Suppressor macrophage treated with lipopolysaccharide for 4 hours (primary cell): ENCODE measurements at places on chromosomes 13 and 19.

DNA sequence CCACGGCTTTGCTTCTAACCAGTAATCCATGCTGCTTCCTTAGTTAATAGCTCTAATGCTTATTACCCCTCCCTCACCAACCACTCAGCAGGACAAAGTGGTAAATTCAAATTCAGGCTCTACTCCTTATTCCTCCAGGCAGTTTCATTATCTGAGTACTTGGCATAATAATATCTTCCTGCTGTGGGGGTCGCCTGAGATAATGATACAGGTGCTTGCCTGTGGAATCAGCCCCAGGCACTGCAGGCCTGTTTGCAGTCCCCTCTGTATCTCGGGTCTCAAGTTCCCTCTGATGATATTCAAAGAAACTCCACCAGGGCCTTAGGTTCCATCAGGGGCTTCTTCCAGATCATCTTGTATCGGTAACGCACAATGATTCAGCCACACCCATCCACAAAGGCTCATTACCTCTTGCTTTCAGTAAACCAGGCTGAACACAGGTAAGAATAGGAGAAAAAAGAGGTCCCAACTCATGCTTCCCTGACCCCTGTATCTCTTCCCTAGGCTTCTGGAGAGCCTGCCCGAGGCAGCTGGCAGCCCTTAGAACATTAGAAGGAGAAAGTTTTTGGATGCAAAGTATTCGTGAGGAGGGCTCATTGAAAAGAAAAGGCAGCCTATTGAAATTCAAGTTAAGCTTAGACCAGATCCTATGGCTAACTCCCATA is 14.3 kb upstream of the FOXO1 start:
- no peak for DNase-seq

DNA sequence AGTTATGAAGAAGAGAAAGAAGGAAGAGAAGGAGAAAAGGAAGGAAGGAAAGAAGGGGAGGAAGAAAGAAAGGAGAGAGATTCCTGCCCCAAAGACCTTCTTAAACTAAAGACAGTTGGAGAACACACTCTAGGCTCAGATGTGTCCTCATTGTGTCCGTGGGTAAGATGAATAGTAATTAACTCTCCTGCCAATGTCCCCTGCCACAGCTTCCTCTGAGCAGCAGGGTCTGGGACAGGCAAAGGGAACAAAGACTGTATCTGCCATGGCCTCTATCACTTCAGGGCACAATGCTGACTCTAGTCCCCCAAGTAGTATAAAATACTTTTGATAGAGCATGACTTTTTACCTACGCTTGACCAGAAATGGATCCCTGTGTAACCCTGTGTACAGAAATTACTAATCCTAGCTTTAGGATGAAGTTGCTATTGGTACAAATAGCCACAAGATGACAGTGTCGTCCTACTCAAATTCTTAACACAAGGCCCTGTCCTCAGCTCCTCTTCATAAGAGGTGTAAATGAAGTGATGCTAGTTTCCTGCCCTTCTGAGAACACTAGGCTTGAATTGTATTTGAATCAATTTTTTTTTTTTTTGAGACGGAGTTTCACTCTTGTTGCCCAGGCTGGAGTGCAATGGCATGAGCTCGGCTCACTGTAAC is 186.2 kb upstream of the GPR12 start:
- peak; percentile 28 for DNase-seq

DNA sequence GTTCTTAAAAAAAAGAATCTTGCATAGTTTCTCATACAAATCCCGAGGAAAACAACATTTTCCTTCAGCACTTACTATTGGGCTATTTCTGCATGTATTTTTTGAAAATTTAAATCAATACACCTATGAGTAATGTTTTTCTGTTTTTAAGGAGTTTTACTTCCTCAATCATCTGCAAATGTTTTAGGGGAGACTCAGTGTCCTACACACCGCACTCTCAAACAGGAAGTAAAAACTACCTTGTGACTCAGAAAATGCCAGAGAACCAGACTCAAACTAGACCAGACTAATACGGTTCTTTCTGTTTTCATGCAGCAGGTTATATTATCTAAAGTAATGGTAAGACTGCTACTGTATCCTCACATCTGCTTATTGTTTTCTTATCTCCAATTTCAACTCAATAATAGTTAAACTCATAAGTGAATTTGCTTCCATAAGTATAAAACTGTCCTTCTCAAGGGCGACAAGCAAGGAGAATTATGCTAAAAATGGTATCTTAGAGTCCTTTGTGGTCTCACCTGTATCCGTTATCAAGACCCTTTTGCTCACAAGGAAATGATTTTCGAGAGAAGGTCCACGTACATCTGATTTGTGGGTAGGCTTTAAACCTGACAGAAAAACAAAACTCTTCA is 52.5 kb downstream of the FLT3 start:
- peak; percentile 37 for DNase-seq

DNA sequence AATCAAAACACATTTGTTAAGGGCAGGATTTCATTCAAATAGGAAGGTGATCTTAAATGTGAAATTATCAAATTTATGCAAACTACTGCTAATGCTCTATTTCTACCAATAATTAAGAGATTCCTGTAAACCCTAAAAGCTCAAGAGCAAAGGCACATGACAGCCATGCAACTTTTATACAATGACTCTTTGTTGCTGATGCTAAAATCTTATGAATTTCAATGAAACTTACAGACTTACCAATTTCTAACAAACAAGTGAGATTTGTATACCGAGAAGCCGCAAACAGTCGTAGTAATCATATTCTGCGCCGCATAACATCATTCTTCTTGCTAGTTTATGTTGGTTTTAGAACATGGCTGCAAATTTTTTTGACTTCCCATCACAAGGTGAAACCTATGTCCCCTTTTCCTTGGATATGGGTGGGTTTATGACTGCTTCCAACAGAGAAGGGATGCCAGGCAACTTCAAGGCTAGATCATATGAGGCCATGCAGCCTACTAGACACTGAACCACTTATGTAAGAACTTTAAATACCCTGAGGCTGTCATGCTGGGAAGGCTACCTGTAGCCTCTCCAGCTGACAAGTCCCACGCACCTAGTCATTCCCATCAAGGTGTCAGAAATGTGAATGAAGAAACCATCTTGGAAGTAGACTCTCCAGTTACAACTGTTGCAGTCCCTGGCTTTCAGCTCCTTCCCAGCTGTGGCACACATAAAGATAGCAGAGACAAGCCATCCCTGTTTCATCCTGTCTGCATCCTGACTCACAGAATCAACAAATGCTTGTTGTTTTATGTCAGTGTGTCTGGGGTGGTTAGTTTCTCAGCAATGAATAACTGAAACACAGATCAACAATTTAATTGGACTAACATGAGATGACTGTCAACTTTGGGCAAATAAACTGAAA is 42.0 kb downstream of the LNX2 start:
- DNase-seq = no peak

GRCh38 chr13:52061587-52061986 is 37.1 kb downstream of the UTP14C start:
- no peak for DNase-seq

DNA sequence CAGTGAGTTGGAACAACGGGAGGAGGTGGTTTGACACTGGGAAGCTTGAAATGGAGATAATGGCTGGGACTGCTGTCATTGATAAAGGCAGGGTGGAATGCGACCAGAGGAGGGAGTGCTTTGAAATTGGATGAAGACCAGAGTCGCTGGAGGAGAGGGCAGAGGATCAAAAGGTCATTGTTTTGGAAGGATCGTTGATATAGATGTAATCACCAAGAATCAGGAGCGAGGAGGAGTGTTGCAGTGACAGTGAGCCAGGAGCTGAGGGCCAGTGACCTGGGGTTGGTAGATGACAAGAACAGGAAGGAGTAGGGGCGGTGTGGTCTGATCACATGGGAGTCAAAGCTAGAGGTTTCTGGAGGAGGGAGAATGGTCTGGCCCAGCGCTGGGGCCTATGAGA is 25.3 kb downstream of the TM9SF2 start:
- no peak for DNase-seq

- no peak for DNase-seq
Measured at GRCh38 chr13:109396266-109396665, 390.1 kb downstream of the IRS2 start.

- no peak for DNase-seq
Measured at GRCh38 chr13:21047087-21047486, 14.3 kb downstream of the LATS2 start.

GRCh38 chr13:42720113-42720857 is 61.1 kb upstream of the FAM216B start:
- peak; percentile 95 for DNase-seq

DNA sequence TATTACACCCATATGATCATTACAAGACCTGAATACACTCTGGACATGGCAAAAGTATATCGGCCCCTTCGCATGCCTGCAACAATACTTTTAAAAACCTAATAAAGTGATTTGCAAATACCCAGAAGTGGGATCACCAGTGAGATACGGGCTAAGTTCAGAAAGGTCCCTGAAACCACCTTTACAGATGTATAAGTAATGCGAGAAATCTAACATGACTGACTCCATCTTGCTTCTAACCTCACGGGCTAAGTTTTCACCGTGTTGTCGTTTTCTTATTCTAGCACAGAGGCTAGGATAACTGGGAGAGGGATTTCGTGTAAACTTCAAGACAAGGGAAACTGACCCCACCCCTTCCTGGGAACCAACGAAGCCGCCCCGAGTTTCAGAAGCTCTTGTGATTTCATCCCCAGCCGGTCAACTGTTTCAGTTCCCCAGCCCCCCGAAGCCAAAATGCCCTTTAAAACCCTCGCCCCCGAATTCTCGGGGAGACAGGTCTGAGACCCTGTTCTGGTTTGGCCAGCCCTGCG is 703 bp downstream of the NEK3 start:
- DNase-seq = peak; percentile 66

- peak; percentile 64 for DNase-seq
Measured at GRCh38 chr13:76884186-76884906, 1.9 kb downstream of the KCTD12 start.

GRCh38 chr19:5091018-5091683 is 122.2 kb downstream of the KDM4B start:
- no peak for DNase-seq

DNA sequence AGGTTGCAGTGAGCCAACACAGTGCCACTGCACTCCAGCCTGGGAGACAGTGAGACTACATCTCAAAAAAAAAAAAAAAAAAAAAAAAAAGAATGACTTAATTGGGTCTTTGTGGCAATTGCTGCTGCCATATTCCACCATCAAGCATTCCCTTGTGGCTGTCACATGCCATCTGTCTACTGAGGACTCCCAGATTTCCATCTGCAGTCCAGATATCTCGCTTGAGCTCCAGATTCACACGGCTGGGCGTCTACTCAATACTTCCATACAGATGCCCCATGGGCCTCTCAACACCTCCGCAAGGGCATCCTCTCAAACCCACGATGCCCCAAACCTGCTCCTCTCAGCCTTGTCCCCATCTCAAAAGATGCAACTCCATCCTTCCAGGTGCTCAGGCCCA is 12.9 kb downstream of the TMEM143 start:
- DNase-seq = no peak

- no peak for DNase-seq
Measured at GRCh38 chr13:20814224-20814910, 40.6 kb upstream of the EEF1AKMT1 start.

DNA sequence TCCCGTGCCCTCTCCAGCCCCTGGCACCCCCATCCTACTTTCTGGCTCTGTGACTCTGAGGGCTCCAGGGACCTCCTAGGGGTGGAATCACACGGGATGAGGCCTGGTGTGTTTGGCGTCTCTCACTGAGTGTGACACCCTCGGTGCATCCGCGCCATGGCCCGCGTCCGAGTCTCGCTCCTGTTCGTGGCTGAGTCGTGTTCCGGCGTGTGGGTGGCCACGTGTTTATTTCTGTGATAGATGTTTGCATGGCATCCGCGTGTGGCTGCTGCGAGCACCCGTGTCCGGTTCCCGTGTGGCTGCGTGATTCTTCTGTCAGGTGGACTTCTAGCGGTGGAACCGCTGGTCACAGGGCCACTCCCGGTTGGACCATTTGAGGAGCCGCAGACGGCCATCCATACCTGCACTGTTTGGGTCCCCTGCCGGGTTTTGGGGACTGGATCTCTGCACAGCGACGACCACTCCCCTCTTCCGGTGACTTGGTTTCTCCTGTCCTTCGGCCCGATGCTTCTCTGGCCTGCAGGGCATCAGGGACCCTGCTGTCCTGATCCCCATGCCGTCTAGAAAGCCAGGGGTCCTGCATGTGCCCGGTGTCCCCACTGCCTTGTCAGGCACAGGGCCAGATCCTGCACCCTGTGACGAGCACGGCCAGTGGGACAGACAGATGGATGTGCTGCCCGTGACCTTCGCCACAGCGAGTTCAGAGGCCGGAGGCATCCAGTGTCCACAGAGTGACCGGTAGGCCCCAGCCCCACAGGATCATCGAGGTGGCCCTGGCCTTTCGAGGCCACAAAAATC is 8.5 kb downstream of the CSNK1G2 start:
- DNase-seq = no peak

GRCh38 chr19:50413531-50413930 is 5.2 kb upstream of the SPIB start:
- no peak for DNase-seq

DNA sequence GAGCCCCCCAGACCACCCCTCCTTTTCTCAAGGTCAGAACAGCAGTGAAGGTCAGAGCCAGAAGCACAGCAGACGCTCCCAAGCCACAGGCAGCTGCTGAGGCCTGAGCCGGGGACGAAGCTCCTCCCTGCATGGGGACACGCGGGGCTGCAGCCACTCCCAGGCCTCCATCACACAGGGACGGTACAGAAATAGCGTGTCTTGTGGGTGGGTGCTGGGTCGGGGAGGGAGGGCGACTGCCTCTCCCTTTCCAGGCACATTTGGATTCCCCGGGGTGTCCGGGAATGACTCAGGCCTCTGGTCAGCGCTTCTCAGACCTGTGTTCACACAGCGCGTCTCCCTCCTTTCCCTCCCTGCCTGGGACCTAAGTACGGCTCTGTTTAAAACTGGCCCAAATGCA is 33.2 kb downstream of the RASA3 start:
- peak; percentile 84 for DNase-seq

DNA sequence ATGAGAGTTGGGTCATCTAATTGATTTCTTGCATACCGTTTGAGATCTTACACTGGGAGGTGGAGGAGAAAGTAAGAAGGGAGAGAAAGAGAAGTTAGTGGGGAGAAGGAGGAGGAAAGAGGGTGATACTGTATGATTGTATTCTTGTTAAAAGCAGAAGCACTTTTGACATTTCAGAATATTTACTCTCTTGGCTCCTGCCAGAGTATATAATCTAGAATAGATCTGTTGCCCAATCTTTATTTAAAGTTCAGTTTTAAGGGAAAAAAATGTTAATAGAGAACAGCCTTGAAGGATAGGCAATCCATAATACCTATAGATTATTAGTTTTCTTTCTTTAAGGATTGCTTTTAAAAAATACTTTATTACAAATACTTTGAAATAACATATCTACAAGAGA is 41.5 kb downstream of the PDS5B start:
- DNase-seq = no peak

GRCh38 chr19:37654629-37655300 is 500 bp downstream of the ZFP30 start:
- peak; percentile 47 for DNase-seq
